Sigmoid colon (tissue), 7 donors: ENCODE measurements at places on chromosomes 13 and 19. TPM values are rescaled to one million over a fixed set of nuclear protein-coding genes. Genes with fewer than 3 reads are reported as not detected.

Gene FSD1
- not detected for total RNA-seq

Gene ZSCAN5C
- not detected for total RNA-seq

Gene ADGRE3
- not detected for total RNA-seq

- DNase-seq = no peak
Observed at GRCh38 chr13:92225861-92226260, 827.4 kb downstream of the GPC5 start.

Gene USE1
- total RNA-seq = 45.3 TPM
